Cardiac muscle cell (in vitro differentiated cells and primary cell): ENCODE measurements at places on chromosomes 2 and 18.

GRCh38 chr2:101467306-101467705 lies 7.6 kb downstream of the RFX8 start:
- no peak overlapping the region for H3K4me3 ChIP-seq
- no peak for DNase-seq
- H3K36me3 ChIP-seq, result no peaks in the 10 kb centered on the region
- H3K27me3 ChIP-seq, result no peaks in the 10 kb centered on the region
- no peaks in the 10 kb centered on the region for H3K4me1 ChIP-seq

DNA sequence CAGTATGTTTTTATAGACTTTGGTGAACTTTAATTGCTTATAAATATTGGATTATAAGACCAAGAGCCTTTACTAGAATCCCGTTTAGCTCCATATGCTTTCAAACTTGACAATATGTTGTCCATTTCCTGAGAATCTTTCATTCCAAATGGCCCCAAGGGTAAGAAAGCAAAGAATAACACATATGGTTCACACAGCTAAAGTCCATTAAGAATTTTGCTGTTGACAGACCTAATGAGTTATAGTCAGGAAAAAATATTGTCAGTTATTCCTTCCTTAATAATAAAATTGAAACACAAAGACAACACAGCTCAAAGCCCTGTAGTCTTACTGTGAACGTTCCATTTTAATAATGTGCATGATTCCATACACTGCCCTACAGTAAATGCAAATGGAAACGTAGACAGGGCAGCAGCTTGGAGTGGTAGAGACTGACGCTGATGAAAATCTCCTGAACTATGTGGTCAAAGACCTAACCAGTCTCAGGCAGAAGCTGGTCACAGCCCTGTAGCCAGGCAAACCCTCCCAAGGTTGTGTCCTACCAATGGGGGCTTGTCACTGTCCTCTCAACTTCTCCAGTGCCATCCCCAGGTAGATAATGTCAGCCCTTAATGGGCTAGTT lies 49.0 kb upstream of the ATIC start:
- no peaks in the 10 kb centered on the region for H3K4me1 ChIP-seq
- H3K4me3 ChIP-seq, result no peak overlapping the region
- no peak for DNase-seq
- no peaks in the 10 kb centered on the region for H3K36me3 ChIP-seq

DNA sequence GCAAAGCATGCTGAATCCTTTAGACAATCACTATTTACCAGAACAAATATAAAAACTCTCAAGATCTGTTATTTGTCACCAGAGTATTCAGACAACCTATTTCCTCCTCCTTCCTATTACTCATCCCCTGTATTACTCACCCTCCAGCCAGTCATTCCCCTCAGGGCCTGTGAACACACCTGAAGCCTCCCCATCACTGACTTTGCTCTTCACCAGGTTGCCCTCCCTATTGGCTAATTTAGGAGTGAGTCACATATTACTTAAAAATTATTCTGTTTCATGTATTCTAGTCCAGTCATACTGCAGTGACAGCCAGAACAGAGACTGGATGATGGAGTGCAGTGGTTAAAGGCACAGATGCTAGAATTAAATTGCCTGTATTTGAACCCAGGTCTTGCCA lies 3.7 kb upstream of the ATG16L1 start:
- no peaks in the 10 kb centered on the region for H3K27me3 ChIP-seq
- peaks cover 3% of the 10 kb centered on the region for H3K4me1 ChIP-seq
- no peak overlapping the region for H3K27ac ChIP-seq
- no peak overlapping the region for H3K4me3 ChIP-seq
- no peaks in the 10 kb centered on the region for H3K36me3 ChIP-seq
- DNase-seq, result no peak

DNA sequence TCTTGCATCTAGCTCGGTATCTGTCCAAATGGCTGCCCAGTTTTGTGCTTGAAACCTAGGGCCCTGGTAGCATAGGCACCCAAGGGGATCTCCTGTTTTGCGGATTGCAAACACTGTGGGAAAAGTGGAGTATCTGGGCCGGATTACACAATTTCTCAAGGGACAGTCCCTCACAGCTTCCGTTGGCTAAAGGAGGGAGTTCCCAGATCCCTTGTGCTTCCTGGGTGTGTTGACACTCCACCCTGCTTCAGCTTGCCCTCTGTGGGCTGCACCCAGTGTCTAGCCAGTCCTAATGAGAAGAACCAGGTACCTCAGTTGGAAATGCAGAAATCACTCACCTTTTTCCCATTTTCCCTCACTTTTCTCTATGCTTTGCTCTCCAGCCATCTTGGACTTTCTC lies 35.5 kb downstream of the RPRM start:
- no peak overlapping the region for H3K4me3 ChIP-seq
- no peaks in the 10 kb centered on the region for H3K27me3 ChIP-seq
- H3K27ac ChIP-seq, result no peak overlapping the region
- no peak for DNase-seq
- no peaks in the 10 kb centered on the region for H3K4me1 ChIP-seq

- DNase-seq, result no peak
- H3K4me3 ChIP-seq, result no peak overlapping the region
- peaks cover 7% of the 10 kb centered on the region for H3K4me1 ChIP-seq
- no peaks in the 10 kb centered on the region for H3K27me3 ChIP-seq
Measured at GRCh38 chr2:191009541-191010374, 4.2 kb downstream of the STAT1 start.

DNA sequence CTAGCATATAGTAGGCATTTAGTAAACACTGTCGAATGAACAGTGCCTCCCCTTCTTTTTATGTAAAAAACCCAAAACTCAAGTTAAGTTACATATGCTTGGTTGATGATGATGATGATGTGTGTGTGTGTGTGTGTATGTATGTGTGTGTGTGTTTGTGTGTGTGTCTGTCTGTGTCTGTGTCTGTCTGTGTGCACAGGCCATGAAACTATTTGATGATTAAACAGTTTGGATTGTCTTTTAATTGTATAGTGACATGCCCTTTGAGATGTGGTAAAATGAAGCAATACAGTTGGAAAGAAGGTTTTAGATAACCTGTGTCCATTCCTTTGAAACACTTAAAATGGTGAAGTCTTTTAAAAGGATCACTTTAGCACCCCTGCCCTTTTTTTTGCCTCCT lies 105.6 kb downstream of the MAP4K4 start:
- no peaks in the 10 kb centered on the region for H3K27me3 ChIP-seq
- no peak overlapping the region for H3K27ac ChIP-seq
- no peaks in the 10 kb centered on the region for H3K36me3 ChIP-seq
- H3K4me3 ChIP-seq, result no peak overlapping the region
- no peak for DNase-seq
- peaks cover 40% of the 10 kb centered on the region for H3K4me1 ChIP-seq

GRCh38 chr2:85308896-85309555 lies 18.8 kb downstream of the TGOLN2 start:
- no peaks in the 10 kb centered on the region for H3K27me3 ChIP-seq
- H3K4me1 ChIP-seq, result no peaks in the 10 kb centered on the region
- H3K4me3 ChIP-seq, result no peak overlapping the region
- H3K36me3 ChIP-seq, result peaks cover 4% of the 10 kb centered on the region

GRCh38 chr2:160063271-160063670 lies 856 bp upstream of the PLA2R1 start:
- peaks cover 43% of the 10 kb centered on the region for H3K27me3 ChIP-seq
- no peak overlapping the region for H3K27ac ChIP-seq
- no peaks in the 10 kb centered on the region for H3K4me1 ChIP-seq
- no peak overlapping the region for H3K4me3 ChIP-seq
- no peak for DNase-seq

DNA sequence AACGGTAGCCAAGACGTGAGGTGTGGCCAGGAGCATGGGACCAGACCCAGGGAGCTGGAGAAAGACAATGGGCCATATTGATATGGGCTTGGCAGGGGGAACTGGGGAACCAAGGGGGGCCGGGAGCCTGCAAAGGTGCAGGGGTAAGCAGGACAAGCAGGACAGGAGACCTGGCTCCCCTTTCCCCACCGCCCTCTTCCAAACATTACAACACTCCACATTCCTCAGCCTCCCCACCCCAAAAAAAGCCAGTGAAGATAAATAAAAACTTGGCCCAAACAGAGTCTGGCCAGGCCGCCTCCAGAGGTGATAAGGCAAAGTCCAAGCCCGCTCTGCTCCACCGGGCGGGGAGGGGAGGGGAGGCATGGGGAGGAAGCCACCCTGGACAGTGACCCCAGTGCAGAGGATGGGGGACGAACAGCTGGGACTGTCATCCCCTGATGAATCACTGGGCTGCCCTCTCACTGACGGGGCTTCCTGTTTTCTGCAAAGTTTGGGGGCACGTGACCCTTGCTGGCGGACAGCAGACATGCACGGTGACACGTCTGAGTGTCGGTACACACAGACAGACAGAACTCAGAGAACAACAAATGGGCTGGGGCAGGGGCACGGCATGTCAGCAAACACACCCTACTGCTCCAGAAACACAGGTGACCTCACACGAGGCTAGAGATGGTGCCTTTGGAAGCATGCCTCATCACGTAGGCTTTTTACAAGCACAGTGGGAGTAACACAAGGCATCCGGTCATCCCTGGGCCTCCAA lies 100.2 kb downstream of the TNS1 start:
- no peak overlapping the region for H3K4me3 ChIP-seq
- H3K4me1 ChIP-seq, result peaks cover 16% of the 10 kb centered on the region
- DNase-seq, result peak; percentile 81
- no peak overlapping the region for H3K27ac ChIP-seq

DNA sequence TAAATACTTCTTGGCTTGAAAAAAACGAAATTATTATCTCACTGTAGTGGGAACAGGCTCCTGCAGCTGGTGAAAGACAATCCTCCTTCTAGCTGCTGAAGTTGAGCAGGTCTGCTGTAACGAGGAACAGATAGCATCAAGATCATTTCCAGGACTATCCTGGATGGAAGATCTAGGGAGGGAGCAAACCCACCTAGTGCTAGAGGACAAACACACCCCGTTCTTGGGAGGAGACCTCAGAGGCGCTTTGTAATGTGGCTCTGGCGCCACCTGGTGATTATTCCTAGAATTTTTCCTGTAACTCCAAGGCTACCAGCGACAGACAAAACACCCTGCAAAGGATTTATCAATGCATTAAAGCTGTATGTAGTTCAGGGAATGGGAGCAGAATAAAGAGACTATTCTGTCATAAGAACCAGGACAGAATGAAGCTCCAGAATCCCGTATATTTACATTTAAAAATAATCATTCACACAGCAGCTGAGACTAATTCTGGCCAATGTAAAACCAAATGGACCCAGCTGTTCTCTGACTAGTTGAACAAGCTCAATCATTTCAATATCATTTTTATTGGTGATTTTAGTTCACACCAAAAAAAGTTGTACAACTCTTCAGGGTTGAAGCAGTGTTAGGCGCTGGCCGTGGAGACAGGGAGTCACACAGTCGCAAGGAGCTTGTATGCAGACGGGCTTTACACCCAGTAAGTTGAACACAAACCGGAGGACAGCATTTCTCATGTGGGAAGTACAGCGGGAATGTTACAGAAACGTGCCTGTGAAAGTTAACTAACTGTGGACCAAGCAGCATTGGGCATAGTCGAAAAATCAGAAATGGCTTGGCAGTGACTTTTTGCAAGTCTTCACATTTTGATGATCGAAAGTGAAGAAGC lies 290.3 kb downstream of the TRIB2 start:
- peaks cover 8% of the 10 kb centered on the region for H3K4me1 ChIP-seq
- no peaks in the 10 kb centered on the region for H3K27me3 ChIP-seq
- DNase-seq, result peak; percentile 84
- no peak overlapping the region for H3K27ac ChIP-seq
- no peak overlapping the region for H3K4me3 ChIP-seq
- no peaks in the 10 kb centered on the region for H3K36me3 ChIP-seq

DNA sequence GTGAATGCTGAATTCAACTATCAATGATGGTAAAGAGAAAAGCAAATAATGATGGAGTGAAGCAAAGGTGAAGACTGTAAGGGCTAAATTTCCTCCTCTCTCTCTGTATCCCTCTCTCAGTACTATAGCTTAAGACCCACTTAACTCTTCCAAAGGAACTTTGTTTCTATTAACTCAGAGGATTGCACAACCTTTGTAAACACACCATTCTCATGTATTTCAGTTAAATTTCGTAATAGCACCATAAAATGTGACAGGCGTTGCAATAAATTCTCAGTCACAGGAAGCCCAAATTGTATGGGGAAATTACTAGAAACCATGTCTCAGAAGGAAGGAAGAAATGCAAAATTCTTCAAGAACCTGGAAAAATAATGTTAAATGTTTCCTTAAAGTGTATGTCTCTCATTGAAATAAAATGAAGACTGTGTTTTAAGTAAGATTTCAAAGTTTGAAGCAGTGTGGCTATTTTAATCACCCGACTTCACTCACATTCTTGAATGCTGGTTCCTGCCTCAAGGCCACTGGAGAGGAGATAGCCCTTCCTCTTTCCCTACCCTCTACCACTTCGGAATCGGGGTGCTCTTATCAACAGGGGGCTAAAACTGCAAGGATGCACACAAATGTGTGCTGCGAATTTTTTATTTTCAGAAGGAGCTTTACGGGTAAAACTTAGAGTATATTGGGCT lies 112.1 kb downstream of the FTCDNL1 start:
- H3K36me3 ChIP-seq, result no peaks in the 10 kb centered on the region
- peaks cover 64% of the 10 kb centered on the region for H3K27me3 ChIP-seq
- H3K4me3 ChIP-seq, result no peak overlapping the region
- H3K27ac ChIP-seq, result no peak overlapping the region
- peak; percentile 82 for DNase-seq

DNA sequence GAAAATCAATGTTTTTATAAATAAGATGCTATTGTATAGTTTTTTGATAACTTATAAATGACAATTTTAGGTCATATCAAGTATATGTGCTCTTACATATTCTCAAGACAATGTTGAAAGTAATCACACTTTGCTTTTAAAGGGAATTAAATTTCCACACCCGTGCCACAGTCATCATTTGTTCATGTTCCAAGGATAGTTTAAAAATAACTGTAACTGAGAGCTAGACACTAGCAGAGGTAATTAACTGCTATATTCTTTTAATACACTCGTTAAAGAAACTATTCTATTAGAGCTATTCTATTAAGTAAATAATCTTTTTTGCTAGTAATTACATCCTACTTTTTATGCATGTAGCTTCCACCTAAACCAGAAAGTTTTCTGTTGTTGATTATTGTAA lies 18.0 kb downstream of the GEN1 start:
- no peak for DNase-seq
- H3K36me3 ChIP-seq, result peaks cover 11% of the 10 kb centered on the region
- H3K4me1 ChIP-seq, result no peaks in the 10 kb centered on the region
- H3K4me3 ChIP-seq, result no peak overlapping the region

- H3K27me3 ChIP-seq, result no peaks in the 10 kb centered on the region
- DNase-seq, result peak; percentile 37
- H3K27ac ChIP-seq, result no peak overlapping the region
- H3K4me1 ChIP-seq, result no peaks in the 10 kb centered on the region
- no peaks in the 10 kb centered on the region for H3K36me3 ChIP-seq
- H3K4me3 ChIP-seq, result no peak overlapping the region
Measured at GRCh38 chr2:151111599-151112278, 149.9 kb downstream of the RBM43 start.

- H3K27ac ChIP-seq, result no peak overlapping the region
- H3K4me1 ChIP-seq, result no peaks in the 10 kb centered on the region
- H3K27me3 ChIP-seq, result no peaks in the 10 kb centered on the region
- no peak for DNase-seq
- no peak overlapping the region for H3K4me3 ChIP-seq
Measured at GRCh38 chr2:239028253-239028619, 180.4 kb downstream of the TWIST2 start.

GRCh38 chr2:163347982-163348856 lies 387.6 kb downstream of the FIGN start:
- no peak overlapping the region for H3K4me3 ChIP-seq
- peak; percentile 90 for DNase-seq
- no peaks in the 10 kb centered on the region for H3K27me3 ChIP-seq
